ENCODE measurements at places on chromosomes 16 and 17.

DNA sequence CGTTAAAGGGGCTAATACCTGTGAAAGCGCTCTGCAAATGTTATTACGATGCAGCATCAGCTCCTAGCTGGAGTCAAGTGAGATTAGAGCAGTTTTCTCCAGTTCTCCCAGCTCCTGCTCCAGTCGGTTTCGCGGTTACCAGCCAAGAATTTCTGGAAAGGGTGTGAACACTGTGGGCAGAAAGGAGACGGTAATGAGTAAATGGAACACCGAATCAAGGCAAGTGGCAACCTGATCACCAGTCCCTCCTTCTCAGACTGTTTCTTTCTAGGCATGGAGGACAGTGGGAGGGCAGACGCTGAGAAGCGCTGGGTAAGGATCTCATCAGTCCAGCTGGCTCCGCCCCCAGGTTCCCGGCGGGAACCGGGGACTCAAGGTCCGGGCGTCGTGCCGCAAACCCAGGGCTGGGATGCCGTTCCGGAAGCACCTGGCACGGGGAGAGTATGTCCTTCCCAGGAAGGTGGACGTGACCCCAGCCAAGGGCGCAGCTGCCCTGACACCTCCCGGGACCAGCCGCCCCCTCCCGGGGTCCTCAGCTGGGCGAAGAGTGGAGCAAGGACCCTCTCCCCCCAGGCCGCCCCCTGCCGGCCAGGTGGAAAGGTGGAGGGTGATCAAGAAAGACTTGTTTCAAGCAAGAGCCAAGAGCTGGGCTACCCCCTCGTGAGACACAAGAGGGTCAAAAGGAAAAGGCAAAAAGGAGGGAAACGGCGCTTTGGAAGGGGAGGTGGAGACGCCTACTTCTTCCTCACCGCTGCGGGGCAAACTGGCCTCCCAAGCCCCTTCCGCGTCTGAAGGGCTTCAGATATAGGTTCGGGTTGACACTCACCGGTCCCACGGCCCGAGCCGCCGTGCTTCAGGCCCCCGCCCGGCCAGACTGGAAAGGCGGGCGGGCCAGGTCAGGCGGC lies 481 bp downstream of the MYO19 start:
- DNase-seq: peak; percentile 51

- no peak for DNase-seq
These were observed 7.5 kb downstream of the ASPSCR1 start for GRCh38 chr17:81984773-81985410.

DNA sequence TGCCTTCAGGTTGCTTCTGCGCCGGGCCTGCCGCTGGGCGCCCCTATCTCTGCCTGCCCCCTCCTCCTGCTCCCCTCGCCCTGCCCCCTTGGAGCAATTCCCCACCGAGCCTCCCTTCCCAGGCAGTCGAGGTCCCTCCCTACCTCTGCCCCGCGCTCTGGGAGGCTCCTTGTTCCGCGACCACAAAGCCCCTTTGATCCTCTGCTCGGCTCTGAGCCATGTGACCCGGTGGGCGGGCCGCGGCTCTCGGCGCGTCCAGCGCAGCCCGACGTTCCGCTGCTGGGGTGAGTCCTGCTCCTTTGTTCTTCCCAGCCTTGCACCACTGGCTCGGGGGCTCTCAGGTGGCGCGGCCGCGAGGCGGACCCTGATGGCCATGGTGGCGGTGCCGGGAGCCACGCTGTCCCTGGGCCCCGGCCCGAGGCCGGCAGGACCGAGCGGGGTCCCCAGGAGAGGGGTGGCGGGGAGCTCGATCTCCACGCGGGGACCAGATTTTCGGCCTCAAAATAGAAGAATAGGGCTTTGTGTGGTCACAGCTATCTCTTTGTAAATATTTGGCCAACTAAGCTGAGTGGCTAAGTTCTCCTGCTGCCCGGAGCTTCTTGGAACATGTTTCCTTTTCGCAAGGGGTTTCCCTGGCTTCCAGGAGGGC lies 310.6 kb downstream of the SEC14L1 start:
- DNase-seq: no peak

- no peak for DNase-seq
These were observed 9.2 kb downstream of the DYNC1LI2 start for GRCh38 chr16:66741950-66742808.

DNA sequence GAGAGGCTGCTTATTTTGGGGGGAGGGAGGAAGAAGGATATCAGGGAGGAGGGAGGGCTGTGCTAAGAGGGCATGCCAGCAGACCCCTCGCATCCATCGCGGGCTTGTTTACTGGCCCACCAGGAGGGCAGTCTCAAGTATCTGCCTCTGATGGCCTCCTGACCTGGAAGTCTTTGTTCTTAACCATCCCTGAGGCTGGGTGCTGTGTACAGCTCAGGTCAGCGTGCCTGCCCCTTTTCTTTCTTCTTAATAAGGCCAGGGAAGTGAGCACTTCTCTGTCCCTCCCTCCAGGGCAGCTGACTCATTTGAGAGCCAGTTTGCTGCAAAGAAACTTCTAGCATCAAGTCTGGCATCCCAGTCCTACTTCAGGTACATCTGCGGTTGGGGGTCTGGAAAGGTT lies 157.0 kb downstream of the CCDC182 start:
- no peak for DNase-seq

DNA sequence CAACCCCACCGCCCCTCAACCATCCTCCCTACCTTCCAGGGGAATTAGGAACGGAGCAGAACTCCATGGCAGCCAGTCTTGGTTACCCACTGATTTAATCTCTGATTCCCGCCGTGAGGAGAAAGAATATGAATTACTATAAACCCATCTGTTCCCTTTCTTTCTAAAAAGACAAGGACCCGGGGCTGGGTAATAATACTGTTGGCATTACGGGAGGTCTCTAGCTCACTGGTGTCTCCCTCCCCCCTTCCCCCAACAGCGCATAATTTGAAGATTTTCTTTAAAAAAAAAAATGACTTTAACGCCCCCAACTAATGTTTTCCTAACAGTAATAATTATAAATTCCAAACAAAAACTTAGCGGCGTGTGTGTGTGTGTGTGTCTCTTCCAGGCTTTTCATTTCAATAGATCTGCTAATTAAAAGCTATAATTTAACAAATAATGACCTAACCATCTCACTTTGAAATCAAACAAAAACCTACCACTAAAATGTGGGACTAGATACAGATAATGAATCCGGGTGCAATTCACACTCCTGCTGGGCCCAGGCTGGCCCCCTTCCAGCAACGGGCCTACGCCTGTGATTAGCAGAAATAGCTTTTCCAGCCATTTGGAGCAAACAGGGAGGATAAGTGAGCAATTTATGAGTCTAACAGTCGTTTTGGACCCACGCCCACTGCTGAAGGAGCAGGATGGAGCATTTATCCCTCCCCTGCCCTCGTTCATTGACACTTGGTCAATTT lies 18.2 kb upstream of the BHLHA9 start:
- DNase-seq: no peak

- DNase-seq: no peak
These were observed 173.1 kb upstream of the TNRC6C start for GRCh38 chr17:77785312-77785905.

DNA sequence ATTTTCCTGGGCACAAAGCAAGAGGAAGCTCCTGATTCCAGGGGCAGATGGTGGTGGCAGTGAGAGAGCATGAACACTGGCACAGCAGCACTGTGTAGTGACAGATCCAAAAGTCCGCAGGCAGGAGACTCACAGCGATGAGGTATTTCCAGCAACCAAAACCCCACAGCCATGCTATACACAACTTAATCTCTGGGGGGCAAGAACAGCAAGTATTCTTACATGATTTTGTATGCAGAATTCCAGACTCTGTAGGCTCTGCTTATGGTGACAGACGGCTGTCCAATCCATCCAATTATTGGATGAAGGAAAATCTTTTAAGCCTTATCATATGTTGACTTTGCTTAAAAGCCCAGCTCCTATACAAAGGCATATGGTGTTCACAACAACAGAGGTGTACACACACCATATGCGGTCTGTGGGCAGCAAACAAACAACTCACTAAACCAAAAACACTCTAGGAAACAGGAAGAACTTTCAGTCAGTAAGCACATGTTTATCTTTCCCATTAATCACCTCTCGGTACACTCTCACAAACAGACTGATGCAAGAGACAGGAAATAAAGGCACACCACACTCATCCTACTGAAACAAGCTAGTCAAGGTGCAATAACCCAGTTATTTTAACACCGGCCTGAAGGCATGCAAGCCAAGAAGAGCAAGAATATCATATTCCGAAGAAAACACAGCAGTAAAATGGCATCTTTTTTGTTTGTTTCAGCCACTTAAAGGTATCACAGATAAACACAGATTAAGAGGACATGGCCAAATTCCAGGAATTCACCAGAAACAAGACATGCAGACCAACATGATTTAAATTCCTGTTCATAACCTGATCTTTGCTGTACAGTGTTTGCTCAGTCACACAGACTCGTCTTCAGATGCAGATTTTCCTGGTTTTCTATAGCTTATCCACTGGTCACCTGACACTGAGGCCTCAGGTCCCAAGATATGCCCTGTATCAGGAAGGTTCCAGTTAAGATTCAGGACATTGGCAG lies 47.8 kb downstream of the ERN1 start:
- DNase-seq: peak; percentile 46

DNA sequence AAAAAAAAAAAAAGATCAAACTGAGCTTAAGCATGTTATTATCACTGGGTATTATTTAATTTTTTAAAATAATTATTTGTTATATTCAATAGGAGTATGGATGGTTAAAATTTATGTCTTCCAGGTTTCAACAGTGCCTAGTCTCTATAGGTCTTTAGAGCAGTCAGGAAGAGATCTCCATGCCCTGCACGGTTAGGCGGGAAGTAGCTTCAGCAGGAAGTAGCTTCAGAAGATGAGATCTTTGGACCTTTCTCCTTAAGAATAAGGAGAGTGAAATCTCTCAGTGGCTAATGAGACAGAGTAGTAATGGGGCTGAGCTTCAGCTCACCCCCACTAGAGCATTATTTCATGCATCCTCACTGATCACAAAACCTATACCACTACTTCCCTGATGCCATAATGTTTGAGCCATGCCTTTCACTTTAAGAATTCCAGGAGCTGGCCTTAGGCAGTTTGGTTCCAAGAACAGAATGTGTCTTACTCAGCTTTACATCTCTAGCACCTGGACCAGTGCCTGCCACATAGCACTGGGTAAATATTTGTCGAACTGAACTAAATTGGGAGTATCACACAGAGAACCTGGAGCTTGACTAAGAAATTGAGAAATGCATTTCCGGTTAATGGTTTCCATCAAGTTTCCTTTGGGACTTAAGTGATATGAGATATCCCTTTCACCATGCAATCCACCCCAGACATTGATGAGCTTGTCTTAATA lies 43.5 kb downstream of the SCPEP1 start:
- DNase-seq: no peak

DNA sequence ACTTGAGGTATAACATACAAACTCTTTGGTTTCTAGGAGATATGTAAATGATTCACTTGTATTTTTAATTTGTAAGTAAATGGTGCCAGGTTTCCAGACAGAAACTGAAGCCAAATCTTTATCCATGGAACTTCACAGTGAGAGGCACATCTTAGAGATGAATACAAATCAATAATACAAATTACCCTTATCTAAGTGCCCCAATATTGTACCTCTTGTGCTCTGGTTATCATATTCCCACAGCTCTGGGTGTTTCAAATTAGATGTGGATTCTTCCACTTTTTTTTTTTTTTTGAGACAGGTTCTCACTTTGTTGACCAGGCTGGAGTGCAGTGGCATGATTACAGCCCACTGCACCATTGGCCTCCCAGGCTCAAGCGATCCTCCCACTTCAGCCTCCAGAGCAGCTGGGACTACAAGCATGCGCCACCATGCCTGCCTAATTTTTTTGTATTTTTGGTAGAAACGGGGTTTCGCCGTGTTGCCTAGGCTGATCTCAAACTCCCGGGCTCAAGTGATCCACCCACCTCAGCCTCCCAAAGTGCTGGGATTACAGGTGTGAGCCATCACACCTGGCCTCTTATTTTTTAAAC lies 38.0 kb upstream of the DHX40 start:
- no peak for DNase-seq

- no peak for DNase-seq
These were observed 1.7 kb downstream of the CCDC154 start for GRCh38 chr16:1442697-1443096.

GRCh38 chr17:47806913-47807255 lies 14.7 kb downstream of the OSBPL7 start:
- no peak for DNase-seq

DNA sequence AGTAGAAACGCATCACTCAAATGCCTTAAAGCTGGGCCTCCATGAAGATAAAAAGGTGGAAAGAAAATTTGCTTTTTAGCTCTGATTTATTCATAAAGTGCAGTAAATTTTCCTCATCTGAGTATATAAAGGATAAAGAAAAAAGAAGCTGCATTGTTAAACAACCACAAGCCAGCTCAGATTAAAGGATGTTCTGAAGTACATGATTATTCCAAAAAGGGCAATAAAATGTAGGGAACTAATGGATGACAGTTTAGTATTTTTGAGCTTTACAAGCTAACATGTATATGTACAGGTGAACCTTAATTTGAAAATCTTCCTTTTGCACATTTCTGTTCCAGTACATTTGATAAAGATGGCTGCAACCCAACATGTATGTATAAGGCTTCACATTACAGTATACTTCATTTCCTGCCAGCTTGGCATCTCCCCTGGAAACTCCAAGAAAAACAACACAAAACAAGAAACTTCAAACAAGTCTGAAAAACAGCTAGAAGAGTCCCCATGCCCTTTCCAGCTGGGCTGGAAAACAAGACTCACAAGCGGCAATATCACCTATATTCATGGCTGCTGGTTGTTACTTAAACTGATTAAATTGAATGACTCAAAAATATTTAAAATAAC lies 225.7 kb downstream of the CEP112 start:
- DNase-seq: no peak

DNA sequence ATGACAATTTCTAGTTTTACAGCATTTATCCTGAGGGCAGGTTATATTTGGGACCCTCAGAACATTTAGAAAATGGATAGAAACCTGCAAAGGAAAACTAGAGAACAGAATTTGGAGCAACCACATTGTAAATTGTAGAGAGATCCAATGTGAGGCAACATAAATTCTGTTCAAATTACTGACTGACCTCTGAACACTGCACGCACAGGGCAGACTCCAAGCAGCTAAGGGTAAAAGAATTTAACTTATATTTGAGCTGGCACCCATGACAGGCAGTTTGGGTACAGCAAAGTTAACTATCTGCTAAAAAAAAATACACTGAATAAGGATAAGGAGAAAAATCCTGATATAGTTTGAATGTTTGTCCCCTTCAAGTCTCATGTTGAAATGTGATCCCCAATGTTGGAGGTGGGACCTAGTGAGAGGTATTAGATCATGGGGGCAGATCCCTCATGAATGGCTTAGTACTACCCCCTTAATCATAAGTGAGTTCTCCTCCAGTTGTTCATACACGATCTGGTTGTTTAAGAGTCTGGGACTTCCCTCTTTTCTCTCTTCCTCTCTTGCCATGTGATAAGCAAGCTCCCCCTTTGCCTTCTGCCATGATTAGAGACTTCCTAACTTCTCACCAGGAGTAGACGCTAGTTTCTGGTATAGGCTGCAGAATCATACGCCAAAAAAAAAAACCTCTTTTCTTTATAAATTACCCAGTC lies 75.7 kb downstream of the FBXL20 start:
- no peak for DNase-seq

DNA sequence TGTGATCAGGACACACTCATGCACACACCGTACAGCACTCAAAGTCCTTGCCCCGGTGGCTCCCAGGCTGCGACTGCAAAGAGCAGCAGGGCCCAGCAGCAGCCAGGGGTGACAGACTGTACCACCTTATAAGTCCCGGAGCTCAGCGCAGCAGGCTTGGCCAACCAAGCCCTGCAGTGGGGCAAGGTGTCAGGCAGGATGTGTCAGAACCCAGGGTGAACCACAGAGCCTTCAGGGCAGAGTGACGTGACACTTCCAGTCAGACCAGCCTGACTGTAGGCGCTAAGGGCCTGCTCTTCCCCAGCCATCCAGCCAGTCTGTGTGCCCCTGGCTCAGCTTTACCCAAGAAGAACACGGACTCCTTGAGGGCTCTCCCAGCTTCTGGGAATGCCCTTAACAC lies 204.1 kb downstream of the COPRS start:
- no peak for DNase-seq

Measured in HEK293T (cell line).